GM13976 (cell line): ENCODE measurements at places on chromosomes 12 and 14.

DNA sequence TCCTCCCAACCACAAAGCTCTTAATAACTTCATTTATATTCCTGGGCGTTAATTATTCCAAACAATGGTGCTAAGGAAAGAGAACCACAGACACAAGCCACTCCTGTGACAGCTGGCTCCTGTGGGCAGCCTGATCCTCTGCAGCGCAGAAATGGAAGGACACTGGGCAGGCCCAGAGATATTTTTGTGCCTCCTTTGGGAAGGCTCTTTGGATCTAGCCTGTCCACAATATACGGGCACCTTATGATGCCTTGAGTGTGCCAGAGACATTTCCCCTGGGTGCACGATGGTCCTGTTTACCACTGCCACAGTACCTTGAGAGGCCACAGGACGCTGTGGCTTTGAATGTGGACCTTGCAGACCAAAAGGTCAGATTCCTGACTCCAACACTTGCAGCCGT lies 2.1 kb downstream of the ASB2 start:
- DNase-seq, result no peak

- DNase-seq, result no peak
Observed at GRCh38 chr12:79916826-79917225, 18.1 kb downstream of the PPP1R12A start.

- peak; percentile 60 for DNase-seq
Observed at GRCh38 chr12:13536219-13536910, 339.8 kb downstream of the EMP1 start.

DNA sequence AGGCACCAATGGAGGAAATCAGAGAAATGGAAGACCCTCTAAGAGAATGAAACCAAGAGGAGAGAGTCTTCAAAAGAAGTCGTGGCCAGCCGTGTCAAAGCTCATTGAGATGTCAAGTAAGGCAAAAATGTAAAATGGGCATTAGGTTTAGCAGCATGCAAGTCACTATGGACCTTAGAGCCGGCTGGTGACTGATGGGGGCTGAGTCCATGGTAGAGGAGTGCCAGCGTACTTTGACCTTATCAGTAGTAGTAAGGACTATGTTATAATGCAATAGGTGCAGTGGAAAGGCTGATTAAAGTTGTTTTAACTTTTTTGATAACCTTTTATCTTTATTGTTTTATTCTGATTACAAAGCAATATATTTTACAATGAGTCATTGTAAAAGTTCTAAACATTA lies 66.5 kb downstream of the ANO6 start:
- no peak for DNase-seq

DNA sequence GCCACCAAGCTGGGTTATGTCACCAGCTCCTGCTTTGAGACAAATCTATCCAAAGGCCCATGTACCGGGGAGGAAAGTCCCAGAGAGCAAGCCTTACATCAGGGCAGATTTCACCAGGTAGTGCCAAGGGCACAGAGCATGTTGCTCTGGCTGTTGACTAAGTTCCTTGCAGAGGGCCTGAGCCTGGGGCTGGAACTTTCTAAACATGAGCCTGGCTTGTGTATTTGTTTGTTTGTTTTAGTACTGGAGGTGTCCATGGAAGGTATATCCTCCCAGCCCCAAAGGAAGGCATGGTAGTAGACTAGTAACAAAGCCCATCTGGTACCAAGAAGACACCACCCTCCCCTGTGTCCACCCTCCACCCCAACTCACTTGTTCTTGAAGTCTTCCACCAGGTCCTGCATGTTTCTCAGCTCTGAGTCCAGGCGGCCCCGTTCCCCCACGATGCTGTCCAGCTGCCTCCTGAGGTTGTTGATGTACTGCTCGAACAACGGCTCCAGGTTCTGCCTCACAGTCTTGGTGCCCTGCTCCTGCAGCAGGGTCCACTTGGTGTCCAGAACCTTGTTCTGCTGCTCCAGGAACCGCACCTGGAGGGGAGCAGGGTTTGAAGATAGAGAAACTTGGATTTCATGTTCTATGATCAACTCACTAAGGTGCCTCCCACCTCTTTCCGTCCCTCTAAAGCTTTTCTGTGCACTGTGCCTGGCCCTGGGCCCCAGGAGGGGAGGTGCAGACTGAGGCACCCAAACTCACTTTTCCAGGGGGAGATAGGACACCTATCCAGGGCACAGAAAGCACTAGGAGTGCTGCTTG lies 1.4 kb downstream of the KRT5 start:
- DNase-seq, result no peak

GRCh38 chr14:104602933-104603325 lies 1.6 kb downstream of the TMEM179 start:
- DNase-seq, result peak; percentile 26

GRCh38 chr14:90660865-90661570 lies 155.2 kb downstream of the TTC7B start:
- no peak for DNase-seq
